Stimulated activated CD4-positive, alpha-beta T cell treated with anti-CD3 and anti-CD28 coated beads, Interleukin-1b, Interleukin-23, amount 100 ng/mL, for 24 hours (primary cell): ENCODE measurements at places on chromosomes 5 and 9.

DNA sequence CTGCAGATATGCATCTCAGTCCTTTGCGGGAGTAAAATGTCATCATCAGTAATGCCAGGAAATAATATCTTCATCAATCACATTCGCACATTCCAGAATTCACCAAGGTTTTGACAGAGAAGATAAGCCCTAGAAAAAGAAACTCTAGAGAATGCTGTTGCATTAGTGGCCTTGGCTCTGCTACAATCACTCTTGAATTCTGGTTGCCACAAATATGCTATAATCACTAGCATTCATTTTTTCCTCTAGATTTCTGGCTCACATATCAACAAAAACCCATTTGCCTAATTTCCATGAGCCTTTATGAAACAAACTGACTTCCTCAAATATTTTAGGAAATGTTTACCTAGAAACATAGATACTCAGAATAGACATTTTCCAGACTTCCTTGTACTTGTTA lies 653.4 kb downstream of the ANXA1 start:
- no peak for DNase-seq

- no peak for DNase-seq
Measured at GRCh38 chr9:133127340-133127981, 6.4 kb upstream of the RALGDS start.

GRCh38 chr9:26510137-26510536 lies 382.5 kb downstream of the CAAP1 start:
- no peak for DNase-seq

- no peak for DNase-seq
Measured at GRCh38 chr9:86469476-86470250, 115.5 kb upstream of the TUT7 start.

DNA sequence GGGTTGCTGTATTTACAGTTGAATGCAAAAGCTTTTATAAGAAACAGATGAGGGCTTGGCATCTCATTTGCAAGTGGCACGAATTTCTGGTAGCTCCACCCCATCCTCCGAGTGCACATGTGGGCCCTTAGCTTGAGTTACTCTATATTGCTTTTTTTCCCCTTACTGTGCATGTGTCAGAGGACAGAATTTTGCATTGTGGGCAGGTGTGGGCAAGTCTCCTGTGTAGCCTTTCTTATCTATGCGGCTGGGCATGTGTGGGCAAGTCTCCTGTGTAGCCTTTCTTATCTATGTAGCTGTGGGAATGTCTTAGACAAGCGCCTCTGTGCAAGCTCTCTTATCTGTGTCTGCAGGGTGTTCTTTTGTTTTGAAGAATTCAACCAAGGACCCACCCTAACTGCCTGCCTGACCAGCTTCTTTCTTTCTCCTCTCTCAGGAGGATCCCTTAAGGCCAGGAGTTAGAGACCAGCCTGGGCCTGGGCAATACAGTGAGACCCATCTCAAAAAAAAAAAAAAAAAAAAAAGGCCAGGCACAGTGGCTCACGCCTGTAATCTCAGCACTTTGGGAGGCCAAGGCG lies 34.1 kb upstream of the SIL1 start:
- no peak for DNase-seq

DNA sequence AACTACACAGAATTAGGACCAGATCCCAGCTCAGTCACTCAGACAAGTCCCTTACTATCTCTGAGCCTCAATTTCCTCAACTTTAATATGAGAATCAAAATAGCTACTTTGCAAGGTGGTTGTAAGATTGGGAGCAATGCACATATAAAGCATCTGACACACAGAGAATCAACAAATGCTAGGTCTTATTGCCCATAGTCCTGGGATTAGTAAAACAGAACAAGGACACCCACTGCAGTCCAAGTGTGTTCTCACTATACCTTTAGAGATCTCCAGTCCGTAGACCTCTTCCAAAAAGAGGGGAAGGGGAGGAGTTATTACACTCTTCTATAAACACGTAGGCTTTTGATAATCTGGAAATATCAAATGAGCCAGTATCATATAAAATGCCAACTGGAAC lies 190.0 kb downstream of the CCDC192 start:
- DNase-seq: no peak

DNA sequence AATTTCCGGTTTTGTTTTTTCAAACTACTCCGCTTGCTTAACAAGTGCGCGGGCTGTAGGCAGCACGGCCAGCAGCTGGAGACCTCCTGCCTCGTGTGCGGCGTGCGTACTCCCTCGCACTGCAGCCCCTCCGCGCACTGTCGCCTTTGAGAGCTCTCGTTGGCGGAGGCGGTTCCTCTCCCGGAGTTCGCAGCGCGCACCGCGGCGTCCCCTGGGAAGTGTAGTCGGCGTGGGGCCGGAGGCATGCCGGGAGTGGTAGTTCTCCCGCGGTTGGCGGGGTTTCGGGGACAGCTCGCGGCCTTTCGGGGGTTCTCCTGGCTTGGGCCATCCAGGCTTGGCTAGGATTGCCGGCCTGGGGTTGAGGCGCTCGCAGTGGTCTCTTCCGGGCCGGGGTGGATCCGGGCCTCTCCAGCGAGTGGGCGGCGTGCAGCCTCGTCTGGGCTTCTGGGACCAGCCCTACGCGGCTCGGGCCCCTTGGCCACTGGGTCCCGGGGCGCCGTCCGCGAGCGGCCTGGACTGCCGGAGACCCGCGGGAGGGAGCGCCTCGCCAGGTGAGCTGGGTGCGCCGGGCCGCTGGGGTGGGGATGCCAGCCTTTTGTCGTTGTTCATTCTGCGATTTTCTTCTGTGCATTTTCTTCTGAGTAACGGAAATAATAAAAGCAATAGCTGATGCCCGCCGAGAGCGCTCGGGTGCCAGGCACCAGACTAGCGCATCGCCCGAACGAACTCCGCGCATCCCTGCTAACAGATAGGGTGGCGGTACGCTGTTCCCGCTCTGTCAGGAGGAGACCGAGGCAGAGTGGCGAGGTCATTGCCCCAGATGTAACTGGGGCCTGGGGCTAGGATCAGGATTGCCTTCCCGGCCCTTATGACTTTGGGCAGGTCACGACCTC lies at the start of gene ZNF354C:
ZNF354C (plus strand) TSS at position 258 of the 893 bp plus-strand sequence. CDS start 1,696 bp downstream, outside the sequence.
- DNase-seq: peak; percentile 64

DNA sequence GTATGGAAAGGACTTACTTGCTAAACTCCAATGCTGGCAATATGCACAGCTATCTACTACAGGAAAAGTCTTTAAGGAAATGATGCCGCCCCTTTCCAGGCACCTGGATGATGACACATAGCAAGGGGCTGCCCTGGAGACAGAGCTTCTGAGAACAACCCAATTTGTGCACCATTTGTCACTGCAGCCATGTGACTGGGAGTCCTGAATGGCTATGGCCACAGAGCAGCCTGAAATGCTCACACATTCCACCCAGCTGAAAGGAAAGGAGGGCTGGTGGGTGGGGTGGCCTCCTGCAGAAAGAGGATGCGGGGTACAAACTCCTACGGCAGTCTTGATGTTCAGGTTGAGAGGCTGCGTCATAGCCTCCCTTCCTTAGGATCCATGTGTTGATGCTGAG lies 70.1 kb upstream of the FSTL4 start:
- DNase-seq: no peak

GRCh38 chr5:112329419-112330090 lies 89.5 kb downstream of the EPB41L4A start:
- DNase-seq: no peak

DNA sequence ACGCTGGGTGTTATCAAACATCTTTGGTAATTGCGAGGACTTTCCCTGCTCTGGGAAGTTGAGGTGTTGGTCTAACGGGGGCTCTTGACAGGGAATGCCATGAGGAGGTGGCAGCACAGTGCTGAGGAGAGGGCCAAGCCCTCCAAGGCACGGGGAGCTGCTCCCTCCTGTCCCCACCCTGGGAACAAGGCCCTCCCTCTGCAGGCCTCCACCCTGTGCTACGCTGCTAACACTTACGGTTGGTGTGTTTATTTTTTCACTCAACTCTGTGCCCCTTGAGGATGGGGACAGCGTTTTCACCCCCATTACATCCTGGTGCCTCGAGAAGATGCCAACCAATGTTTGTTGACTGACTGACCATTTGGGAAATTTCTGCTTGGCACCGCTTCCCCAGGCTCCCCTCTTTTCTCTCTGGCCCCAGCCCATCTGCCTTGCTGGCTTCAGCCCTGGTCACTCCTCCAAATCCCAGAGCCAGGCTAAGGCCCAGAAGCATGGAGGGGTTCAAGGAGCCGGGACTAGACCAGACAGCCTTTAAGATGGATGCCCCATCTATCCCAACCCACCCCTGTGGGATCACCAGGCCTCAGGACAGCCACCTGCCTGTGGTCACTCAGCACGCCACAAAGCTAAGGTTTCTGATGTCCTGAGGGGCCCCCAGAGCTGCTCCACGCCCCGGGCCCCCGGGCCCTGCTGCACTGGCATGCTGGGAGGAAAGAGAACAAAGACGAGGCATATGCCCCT lies 125.7 kb downstream of the BARX1 start:
- no peak for DNase-seq

DNA sequence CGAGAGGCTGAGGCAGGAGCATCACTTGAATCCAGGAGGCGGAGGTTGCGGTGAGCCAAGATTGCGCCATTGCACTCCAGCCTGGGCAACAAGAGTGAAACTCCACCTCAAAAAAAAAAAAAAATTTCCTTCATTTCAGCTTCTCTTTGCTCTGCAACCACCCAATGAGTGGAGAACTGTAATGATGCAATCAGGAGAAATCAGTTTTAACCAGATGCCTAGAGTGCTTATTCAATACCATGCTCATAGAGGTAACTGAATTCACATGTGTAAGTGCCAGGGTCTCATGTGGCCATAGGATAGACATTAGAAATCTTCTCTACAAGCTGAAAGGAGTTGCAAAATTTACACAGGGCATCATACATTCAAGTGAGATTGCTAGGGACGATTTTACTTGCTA lies 70.6 kb downstream of the HMHB1 start:
- DNase-seq: no peak

- DNase-seq: no peak
Measured at GRCh38 chr5:104345222-104346016, 782.8 kb upstream of the NUDT12 start.

DNA sequence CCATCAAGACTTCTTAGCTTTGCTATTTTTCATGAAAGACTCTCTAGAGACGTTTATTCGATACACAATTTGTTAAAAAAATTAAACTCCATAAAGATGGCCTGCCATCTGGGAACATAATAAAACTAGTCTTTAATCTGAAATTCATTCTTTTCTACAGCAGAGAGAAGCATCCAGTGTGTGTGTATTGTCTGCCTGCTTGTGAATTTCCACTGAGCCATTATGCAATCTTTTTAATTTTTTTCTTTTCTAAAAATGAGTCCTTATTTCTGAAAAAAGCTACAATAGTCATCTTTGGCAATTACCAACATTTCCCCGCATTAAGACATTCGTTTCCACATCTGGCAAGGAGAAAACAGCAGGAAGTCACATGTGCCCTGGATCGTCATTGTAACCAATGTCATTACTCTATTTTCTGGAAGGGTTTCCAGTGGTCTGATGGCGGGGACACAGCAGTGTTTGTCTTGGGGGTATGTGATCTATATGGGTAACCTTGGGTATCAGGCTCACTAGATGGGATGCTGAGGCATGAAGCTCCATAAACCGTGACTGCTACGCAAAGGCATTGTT lies 263.1 kb downstream of the MSX2 start:
- no peak for DNase-seq

- no peak for DNase-seq
Measured at GRCh38 chr5:81755320-81755719, 4.4 kb upstream of the SSBP2 start.

GRCh38 chr9:85425153-85425611 lies 316.6 kb downstream of the AGTPBP1 start:
- DNase-seq: peak; percentile 38

- no peak for DNase-seq
Measured at GRCh38 chr5:91386120-91386519, 3.0 kb upstream of the ARRDC3 start.

DNA sequence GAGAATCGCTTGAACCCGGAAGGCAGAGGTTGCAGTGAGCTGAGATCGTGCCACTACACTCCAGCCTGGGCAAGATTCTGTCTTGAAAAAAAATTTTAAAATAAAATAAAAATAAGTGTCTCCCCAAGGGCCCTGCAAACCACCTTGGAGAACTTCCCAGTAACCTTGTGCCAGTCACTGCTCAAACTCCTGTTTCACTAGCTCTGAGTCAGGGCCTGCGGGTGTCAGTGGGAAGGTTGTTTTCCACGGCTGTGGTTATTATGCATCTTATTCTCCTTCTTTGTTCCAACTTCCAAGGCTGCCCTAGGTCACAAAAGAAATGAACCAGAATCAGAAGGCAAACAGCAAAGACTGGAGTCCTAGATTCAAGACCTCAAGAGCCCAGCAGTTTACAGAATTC lies 246.7 kb downstream of the ADAMTSL1 start:
- no peak for DNase-seq

DNA sequence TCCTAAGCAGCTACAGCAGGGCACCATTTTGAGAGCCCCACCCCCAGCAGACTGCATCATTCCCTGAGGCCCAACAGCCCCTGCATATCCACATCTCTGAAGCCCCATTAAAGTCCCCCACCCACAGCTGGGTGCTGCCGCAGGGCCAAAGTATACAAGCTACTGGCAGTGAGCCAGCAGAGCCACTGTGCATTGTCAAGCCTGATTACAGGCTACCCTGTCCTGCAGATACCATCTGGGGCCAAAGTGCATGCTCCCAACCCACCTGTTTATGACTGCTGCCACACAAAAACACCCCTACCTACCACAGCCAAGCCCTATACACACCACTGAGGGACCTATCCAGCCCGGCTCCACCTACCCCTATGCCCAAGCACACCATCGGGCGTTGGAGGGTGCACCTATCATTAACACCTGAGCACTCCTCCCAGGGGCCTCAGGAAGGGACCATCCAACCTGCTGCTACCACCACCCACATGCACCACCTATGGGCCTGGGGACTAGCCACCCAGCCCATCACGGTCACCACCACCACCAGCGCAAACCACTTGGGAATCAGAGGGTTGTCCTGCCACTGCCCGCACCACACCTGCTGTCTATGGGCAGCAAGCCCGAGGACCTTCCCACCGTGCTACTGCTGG lies 105.0 kb downstream of the PLPP1 start:
- no peak for DNase-seq

DNA sequence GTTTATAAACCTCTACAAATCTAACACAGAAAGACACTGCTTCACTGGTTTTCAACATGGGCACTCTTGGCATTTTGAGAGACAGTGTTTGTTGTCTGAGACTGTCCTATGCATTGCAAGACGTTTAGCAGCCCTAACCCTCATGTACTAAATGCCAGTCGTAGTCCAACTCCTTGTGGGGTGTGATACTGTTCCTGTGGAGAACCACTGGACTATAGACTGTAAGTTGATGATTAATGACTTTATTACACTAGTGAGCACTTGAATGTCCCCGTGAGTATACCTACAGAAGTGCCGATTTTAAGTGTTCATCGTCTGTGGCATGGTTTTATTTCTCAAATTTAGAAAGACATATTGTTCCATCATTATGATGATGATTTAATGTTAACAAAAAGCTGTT lies 46.2 kb downstream of the RECK start:
- DNase-seq: no peak

- no peak for DNase-seq
Measured at GRCh38 chr9:93479726-93480125, 26.3 kb upstream of the FAM120AOS start.
